ENCODE measurements at places on chromosomes 5 and 9.

GRCh38 chr5:10198021-10198420 is 51.7 kb downstream of the ATPSCKMT start:
- no peak for DNase-seq

GRCh38 chr9:76905791-76906646 is at the start of gene PRUNE2:
PRUNE2 (minus strand) TSS chr9:76906114; CDS start chr9:76905963, 151 bp downstream.
- DNase-seq = no peak

DNA sequence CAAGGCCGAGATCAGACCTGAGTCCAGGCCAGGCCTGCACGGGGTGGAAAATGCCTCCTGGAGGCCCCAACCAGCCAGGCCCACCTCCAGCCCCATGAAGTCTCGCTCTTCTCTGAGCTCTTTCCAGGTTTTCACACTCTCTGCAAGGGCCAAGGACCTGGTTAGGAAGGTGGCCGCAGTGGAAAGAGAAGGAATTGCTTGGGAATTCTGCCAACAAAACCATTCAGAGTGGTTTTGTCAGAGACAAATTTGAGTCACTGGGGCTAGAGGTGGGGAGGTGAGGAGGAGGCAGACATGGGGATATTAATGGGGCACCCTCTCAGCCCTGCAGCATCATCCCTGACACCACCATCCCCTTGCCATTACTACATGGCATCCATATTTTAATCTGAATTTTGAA is 261.0 kb downstream of the ROR2 start:
- DNase-seq = no peak

DNA sequence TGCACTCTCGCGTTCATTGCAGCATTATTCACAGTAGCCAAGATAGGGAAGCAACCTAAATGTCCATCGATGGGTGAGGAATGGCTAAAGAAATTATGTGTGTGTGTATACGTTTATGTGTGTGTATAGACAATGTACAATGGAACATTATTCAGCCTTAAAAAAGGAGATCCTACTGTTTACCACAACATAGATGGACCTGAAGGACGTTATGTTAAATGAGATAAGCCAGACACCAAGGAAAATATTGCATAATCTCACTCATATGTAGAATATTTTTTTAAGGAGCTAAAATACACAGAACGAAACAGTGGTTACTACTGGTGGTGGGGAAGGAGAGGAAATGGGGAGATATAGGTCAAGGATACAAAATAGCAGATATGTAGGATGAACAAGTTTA is 2.4 kb downstream of the KIF2A start:
- DNase-seq = no peak

- DNase-seq = no peak
Measured at GRCh38 chr5:135445306-135445985, 1.7 kb downstream of the DCANP1 start.
